ENCODE measurements at places on chromosomes 6 and 20. TPM values are rescaled to one million over a fixed set of nuclear protein-coding genes. Genes with fewer than 3 reads are reported as not detected.

Gene TFAP2D
- total RNA-seq: not detected

Gene RPS18
- total RNA-seq: 2,063 TPM

Gene ELOVL5
- total RNA-seq: 112 TPM

Gene TFB1M
- total RNA-seq: 48.9 TPM

Gene PROKR2
- total RNA-seq: not detected

Gene GABBR1
- total RNA-seq: 2.8 TPM

Gene POM121L2
- not detected for total RNA-seq

DNA sequence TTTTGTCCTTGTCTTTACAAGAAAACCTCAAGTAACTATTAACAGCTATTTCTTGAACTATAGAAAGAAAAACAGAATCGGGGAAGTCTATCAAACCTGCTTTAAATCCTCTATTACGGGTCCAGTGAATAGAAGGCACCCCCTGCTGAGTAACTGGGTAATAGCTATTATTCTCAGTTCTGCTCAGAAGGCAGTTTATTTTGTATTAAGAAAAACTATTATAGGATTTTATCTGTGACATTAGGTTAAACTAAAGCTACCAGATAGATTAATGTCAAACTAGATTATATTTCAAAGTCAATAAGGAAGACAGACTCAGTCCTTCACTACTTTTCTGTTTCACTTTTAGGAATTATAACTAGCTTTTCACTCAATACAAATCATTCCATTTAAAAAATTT, 93.7 kb downstream of the DST start:
- no peak for DNase-seq

GRCh38 chr6:10589429-10589727, 68.2 kb downstream of the GCNT2 start:
- DNase-seq: no peak

Gene TRIM10
- not detected for total RNA-seq

Gene APOBEC2
- not detected for total RNA-seq

DNA sequence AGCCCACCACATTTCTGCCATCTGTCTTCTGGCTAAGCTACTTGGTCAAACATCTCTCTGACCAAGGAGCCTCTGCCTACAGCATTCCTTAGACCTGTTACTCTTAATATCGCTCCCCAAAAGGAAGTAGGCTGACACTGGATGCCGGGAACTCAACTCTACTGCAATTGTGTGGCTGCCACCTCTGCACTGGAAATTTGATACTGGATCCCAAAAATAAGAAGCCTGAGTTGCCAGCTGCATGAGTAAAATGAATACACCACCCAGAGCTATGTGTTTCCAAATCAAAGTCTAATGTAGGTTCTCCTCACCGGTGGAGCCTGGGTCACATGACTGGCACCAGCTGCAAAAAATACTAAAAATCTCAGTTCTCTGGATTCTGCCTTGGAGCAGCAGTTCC, 36.9 kb downstream of the UNC5CL start:
- no peak for DNase-seq

GRCh38 chr6:27312146-27312949, at the start of gene POM121L2:
Gene POM121L2 (minus strand): TSS chr6:27312273. CDS start chr6:27312170, 103 bp downstream.
- no peak for DNase-seq

Gene COL11A2
- total RNA-seq: not detected

GRCh38 chr6:34138914-34139510, 6.9 kb downstream of the GRM4 start:
- no peak for DNase-seq

DNA sequence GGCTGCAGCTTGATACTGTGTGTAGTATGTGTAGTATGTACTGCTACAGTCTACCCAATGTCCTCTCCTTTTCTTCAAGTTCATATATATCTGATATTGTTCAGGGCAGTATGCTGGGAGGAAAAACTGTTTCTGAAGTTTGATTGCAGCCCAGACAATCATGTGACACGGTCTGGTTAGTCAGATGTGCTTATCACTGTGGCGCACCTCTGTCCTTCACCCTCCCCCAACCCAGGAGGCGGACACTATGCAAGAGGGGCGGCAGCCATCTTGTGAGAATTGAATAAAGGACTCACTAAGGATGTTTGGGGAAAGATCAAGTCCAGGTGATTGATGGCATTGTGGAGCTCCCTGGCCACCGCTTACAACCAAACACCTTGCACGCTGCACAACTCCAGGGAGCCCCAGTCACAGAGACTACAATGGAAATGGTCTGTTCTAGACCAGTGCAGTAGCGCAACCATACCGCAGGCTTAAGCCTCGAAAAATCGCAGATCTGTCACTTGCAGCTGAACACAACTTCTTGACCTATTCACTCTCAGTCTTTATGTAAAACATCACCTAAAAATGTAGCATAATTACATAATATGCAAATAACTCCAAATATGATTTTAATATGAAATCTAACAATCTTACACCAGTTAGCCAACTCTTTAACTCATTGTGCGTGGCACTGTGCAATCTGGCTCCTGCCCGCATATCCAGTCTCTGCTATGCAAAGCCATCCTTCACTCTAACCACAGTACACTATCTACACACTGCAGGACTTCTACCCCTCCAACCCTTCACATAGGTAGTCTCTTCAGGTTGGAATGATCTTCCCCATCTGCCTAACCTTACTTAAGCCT, 79.3 kb downstream of the VGLL2 start:
- no peak for DNase-seq

DNA sequence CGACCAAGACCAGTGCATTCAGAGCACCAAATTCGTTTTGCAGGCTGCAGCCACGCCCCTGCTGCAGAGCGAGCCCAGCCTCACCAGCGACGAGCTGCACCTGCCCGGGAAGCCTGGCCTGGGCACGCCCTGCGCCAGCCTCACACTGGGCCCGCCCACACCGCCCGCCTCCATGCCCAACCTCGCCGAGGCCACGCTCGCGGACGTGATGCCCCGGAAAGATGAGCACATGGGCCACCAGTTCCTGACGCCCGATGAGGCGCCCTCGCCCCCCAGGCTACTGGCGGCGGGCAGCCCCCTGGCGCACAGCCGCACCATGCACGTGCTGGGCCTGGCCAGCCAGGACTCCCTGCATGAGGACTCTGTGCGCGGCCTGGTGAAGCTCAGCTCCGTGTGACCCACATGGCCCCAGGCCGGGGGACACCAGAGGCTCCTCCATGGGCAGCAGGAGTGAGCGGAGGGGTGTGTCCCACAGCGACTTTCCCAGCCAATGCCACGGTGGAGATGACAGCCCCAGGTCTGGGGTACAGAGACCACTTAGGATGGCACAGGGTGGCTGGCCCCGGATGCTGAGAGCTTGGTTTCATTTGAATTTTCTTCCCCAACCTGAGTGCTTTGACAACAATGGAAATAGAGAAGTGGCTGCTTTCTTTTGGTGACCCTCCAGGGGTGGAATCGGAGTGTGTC, 150.2 kb upstream of the SNX9 start:
- no peak for DNase-seq

All from SJSA1 (cell line).